ENCODE measurements at places on chromosomes 6 and 20.

- DNase-seq: no peak
Observed at GRCh38 chr20:49469060-49469459, 13.4 kb downstream of the KCNB1 start.

- DNase-seq: no peak
Observed at GRCh38 chr20:50218987-50219435, 28.4 kb downstream of the CEBPB start.

DNA sequence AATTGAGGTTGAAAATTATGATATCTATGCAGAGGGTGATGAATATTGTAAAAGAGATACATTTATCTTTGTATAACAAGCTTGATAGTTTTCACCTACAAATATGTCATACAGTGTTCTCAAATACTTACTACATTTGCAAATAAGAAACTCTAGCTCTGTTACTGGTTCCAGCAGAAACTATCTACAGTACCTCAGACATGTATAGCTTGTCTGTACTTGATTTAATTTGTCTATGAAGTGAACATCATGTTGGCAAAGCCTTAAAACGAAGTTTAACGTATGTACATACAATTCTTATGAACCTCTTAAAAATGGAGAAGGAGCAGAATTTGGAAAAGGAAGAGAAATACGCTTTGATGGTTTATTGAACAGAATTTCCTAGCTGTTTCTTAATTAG is 201.4 kb upstream of the MARCKS start:
- DNase-seq: no peak

GRCh38 chr6:9346923-9347322 is 911.6 kb upstream of the SLC35B3 start:
- DNase-seq: no peak

GRCh38 chr6:149271348-149272340 is 45.9 kb upstream of the TAB2 start:
- peak; percentile 3 for DNase-seq

GRCh38 chr20:62980970-62981369 is 25.8 kb downstream of the BHLHE23 start:
- peak; percentile 6 for DNase-seq
